ENCODE measurements at places on chromosomes 13 and 19. TPM values are rescaled to one million over a fixed set of nuclear protein-coding genes. Genes with fewer than 3 reads are reported as not detected.

DNA sequence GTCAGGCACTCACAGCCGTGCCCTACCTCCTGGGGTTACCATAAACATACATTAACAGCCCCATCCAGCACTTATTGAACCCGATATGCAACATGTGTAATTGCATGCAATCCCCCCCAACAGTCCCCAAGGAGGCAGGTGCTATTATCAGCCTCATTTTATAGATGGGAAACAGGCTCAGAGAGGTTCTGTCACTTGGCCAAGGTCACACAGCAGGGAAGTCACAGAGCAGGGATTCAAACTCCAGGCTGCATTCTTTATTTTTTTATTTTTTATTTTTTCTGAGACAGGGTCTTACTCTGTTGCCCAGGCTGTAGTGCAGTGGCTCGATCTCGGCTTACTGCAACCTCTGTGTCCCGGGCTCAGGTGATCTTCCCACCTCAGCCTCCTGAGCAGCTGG, 38.4 kb upstream of the TNFAIP8L1 start:
- no peak for DNase-seq

- DNase-seq = no peak
These were observed 362.3 kb downstream of the COG6 start for GRCh38 chr13:40017662-40018262.

GRCh38 chr19:35712567-35713505, 5.0 kb upstream of the KMT2B start:
- DNase-seq = no peak

DNA sequence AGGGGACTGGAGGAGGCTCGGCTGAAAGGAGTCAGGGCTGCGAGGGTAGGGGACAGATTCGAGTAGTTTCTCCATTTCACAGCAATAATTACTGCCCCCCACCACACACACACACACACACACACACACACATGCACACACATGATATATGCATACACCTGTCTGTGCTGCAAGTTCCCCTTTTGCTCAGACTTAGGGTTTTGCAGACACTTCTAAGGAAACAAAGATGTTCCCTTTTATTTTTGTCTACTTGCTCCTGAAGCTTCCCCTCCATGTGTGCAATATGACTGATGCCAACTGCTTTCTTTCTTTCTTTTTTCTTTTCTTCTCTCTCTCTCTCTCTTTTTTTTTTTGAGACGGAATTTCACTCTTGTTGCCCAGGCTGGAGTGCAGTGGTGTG, 13.4 kb downstream of the MBD3L2B start:
- no peak for DNase-seq

GRCh38 chr13:48175185-48175584, 57.8 kb upstream of the ITM2B start:
- DNase-seq = no peak

DNA sequence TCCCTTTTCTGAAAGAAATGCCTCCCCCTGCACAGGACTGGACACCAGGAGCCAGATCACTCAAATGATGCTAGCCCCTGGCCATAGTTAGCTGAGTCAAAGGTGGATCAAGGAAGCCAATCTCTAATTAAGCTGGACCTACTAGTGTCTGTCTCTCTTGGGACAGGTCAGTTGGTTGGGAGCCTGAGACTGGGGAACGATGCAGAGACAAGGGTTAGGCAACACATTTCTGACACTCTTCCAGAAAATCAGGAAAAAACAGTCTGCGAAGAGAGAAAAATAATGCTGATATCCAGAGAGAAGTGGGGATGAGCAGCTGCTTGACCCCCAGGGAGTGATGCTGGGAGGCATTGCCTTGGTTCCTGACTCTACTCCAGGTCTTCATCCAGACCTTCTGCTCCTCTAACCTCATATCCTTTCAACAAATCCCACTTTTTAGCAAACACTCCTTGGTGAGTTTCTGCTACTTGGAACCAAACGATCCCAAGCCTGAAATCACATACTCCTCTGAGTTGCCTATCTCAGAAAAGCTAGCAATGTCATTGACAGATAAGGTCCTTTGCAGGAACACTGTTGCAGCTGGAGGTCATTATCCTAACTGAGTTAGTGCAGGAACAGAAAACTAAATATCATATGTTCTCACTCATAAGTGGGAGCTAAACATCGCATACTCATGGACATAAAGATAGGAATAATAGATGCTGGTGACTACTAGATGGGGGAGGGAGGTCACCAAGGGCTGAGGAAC, 369.7 kb downstream of the COG6 start:
- DNase-seq = no peak

DNA sequence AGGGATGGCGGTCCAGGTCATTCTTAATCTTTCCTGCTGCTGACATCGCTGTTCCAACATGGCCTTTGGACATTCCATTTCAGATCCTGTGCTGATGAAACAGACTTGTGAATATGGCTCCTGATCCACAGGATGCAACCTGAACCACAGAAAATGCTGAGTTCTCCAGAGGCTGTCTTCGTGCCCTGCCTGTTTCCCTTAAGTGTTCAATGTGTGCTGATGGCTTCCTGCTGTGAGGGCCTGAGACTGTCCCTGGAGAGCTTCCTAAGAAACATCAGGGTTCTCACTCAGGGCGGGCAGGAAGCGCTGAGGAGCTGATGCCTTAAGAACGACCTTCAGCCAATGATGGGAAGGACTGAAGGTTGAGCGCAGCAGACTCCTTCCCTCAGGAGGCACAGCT, 909.4 kb downstream of the UQCRFS1 start:
- DNase-seq = no peak

Gene CAPN12
- 5.6 TPM for total RNA-seq

Gene FAM216B
- not detected for total RNA-seq

Gene DIS3
- total RNA-seq = 31.7 TPM

Gene NDFIP2
- total RNA-seq = 31.8 TPM

Gene ARRDC2
- total RNA-seq = 38.2 TPM

Gene SULT2A1
- not detected for total RNA-seq

Gene ZNF549
- 9.5 TPM for total RNA-seq

Gene CYP2F1
- total RNA-seq = not detected
